ENCODE measurements at places on chromosomes 6 and 20.

GRCh38 chr6:7541175-7542064 lies at the start of gene DSP:
Gene DSP, plus strand, starts transcription at chr6:7541671. Its CDS starts 245 bp downstream, at chr6:7541916.
- peak; percentile 18 for DNase-seq

DNA sequence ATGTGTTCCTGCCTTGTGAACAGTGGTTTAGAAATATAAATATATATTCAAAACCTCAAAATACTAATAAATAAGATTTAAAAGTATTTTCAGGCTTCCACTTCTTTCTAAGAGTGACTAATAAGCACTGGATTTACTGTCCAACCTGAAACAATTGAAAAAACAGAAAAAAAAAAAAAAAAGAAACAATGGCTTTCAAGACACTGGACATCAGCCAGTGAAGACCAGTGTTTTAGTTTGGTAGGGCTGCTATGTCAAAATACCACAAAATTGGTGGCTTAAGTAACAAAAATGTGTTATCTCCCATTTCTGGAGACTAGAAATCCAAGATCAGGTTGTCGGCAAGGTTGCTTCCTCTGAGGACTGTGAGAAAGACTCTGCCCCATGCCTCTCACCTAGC lies 101.4 kb upstream of the PDE7B start:
- DNase-seq: no peak

GRCh38 chr6:83031689-83032088 lies 34.0 kb downstream of the UBE3D start:
- DNase-seq: no peak

GRCh38 chr6:50096296-50096695 lies 46.6 kb upstream of the DEFB112 start:
- no peak for DNase-seq

- DNase-seq: no peak
Measured at GRCh38 chr6:83429269-83429668, 1.6 kb downstream of the ME1 start.

- no peak for DNase-seq
Measured at GRCh38 chr6:37283268-37283667, 25.3 kb upstream of the TMEM217 start.

- DNase-seq: no peak
Measured at GRCh38 chr6:99485395-99485773, 29.8 kb downstream of the USP45 start.

DNA sequence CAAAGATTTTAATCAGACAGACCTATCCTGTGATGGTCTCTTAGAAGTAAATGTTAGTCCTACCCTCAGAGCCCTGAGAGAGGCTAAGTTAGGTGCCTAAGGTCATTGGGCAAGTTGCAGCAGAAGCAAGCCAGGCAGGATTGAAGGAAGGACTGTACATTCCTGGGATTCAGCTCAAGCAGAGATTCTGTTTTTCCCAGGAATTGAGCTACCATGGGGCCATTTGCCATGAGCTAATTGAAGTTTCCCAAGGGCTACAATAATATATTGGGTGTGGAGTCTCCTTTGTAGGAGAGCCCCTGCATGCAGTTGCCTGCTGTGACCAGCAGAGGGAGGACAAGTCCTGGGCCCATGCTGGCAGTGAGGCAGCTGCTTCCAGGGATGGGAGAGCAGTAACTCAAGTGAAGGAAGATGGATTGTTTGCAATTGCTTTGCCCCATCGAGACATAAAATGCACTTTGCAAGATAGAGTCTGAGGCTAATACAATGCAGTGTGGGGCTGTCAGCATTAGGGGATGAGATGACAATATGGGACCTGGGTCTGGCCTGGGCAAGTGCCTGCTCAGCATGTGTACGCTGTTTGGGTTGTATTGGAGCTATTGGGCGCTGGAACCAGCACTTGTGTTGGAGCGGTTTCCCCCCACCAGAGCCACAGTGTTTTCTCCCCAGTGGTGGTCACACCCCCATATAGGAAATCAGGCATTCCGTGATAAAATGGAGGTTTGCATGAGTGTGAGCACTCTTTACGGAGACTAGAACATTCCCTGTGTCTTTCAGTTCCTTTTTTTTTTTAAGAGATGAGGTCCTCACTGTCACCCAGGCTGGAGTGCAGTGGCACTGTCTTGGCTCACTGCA lies 27.9 kb downstream of the DNMT3B start:
- DNase-seq: peak; percentile 66

GRCh38 chr6:158471339-158471738 lies 88.6 kb upstream of the TMEM181 start:
- DNase-seq: no peak

GRCh38 chr6:40584741-40585140 lies 2.4 kb downstream of the LRFN2 start:
- no peak for DNase-seq

Measured in stimulated activated CD4-positive, alpha-beta T cell treated with anti-CD3 and anti-CD28 coated beads, Interleukin-1b, Interleukin-23, amount 100 ng/mL, for 48 hours (primary cell).